Hair follicular keratinocyte (primary cell): ENCODE measurements at places on chromosomes 11 and 22. TPM values are rescaled to one million over a fixed set of nuclear protein-coding genes. Genes with fewer than 3 reads are reported as not detected.

The ALG8 gene
- total RNA-seq, result 28.9 and 39.3 TPM in 2 replicates

The CABP4 gene
- total RNA-seq, result not detected in 2 replicates

The MAFF gene
- total RNA-seq, result 18.5 and 44.9 TPM in 2 replicates

The LDHAL6A gene
- total RNA-seq, result not detected in 2 replicates

The LGR4 gene
- total RNA-seq, result 30.8 and 35.0 TPM in 2 replicates

The SNX32 gene
- 0.23 TPM in 1 of 2 replicates, not detected in the other for total RNA-seq

The HOATZ gene
- total RNA-seq, result 1.1 TPM in 1 of 2 replicates, not detected in the other

The C11orf16 gene
- not detected in 2 replicates for total RNA-seq

The MALAT1 gene
- 636 and 1,552 TPM in 2 replicates for total RNA-seq

The NLRP14 gene
- 0.04 and 0.08 TPM in 2 replicates for total RNA-seq

The SCT gene
- not detected in 2 replicates for total RNA-seq

The LRRC10B gene
- total RNA-seq, result not detected in 2 replicates
